ENCODE measurements at places on chromosomes 6 and 20.

GRCh38 chr6:24923885-24924401 lies 11.8 kb downstream of the RIPOR2 start:
- DNase-seq, result no peak

DNA sequence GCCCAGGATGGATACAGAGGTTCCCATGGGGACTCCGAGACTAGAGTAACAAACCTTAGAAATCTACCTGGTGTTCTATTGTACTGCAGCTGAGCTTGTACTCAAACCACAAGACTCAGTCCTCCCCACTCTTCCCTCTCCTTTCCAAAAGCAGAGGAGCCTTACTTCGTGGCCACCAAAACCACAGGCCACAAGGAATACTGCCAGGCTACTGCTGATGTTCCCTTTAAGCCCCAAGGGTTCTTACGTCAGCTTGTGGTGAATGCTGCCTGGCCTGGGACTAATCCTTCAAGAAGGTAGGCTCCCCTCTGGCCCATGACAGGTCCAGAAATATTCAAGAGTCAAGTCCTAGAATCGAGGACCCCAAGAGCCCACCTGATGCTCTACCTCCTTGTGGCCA lies 10.5 kb upstream of the DEFB128 start:
- no peak for DNase-seq

DNA sequence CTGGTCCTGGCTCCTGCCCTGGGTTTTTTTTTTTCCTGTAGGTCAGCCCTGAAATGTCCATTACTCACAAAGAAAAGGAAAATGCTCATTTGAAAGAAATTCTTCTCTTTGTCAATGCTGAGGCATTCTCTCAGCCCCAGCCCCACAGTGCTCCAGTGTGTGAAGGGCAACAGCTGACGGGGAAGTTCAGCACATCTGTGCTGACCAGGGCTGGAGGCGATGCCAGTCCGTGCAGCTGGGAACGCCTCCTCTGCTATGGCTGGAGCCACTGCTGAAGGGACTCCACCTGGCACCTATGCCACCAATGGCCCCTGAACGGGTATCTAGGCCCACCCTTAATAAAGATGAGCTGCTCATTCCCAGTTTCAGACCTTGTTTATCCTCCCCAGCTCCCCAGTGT lies 71.9 kb upstream of the SLCO4A1 start:
- DNase-seq, result no peak

DNA sequence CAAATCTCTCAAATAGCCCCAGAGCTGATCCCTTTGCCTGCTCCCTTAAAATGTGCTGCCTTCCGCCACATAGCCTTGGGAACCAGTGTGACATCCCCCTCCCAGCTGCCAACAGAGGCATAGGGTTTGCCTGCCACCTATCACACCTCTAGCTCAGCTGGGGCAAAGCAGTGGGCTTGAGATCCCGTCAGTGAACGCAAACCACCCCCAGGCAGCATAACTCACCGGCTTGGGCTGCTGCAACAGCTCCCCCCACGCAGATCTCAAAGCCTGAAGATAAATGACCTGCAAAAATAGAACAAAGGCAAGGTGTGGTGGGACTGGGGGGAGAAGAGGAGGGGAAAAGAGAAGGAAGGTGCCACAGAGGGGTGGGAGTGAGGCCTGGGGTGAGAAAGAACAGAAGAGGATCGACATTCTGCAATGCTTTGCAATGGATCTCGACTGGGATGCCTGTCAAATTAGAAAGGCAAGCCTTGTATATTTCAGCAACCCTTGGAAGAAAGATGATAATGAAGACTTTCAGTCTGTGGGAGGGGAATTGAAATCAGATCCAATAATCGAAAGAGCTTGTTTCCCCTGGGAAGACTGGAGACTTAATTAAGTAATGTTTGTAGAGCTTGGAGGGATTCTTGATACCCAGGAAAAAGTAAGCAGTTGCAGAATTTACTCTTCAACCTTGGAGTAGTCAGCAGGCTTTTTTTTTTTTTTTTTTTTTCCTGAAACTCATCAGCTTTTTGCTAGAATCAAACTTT lies 1.3 kb downstream of the PDYN start:
- DNase-seq, result no peak

- DNase-seq, result no peak
Measured at GRCh38 chr6:163744256-163744925, 329.9 kb downstream of the QKI start.

DNA sequence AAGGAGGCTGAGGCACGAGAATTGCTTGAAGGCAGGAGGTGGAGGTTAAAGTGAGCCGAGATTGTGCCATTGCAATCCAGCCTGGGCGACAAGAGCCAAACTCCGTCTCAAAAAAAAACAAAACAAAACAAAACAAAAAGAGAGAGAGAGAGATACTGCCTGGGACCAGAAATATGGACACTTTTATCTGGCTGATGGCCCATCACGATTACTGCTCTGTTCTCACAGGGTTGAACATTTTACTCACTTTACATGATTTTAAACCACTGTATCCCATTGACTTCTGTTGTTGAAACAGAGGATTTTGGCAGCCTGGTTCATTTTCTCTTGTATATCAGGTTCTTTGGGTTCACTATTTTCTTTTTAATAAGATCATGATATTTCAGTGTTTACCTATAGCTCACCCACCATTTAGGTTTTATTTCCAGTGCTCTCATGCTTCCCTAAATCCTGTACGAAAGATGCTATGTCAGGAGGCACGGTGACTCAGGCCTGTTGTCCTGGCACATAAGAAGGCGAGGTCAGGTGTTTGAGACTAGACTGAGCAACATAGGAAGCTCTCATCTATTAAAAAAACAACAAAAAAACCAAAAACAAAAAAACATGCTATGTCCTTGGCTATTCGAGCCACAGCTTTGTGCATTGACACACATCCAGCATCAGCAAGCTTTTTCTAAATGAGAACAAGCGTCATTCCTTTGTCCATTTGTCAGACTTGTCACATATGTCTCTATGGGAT lies 34.5 kb upstream of the RREB1 start:
- no peak for DNase-seq

DNA sequence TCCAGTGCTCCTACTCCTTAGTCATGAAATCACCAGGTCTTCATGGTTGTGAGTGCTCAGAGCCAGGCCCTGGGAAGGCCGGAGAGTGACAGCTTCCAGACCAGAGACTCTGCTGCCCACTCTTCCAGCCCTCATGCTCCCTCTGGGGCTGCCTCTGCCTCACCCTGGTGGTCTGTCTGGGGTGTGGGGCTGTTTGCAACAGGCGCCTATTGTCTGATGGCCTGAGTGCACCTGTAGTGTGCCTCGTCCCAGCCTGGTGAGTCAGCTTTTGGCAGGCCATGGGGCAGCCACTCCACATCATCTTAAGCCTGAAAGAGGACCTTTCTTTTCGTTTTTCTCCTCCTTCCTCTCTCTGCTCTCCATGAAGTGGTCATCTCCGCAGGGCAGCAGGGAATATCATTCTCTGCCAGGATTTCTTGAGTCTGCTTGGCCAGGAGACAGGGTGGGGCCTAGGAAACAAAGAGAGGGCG lies 173.8 kb downstream of the VEGFA start:
- DNase-seq, result no peak

- no peak for DNase-seq
Measured at GRCh38 chr6:138597336-138597735, 98.0 kb upstream of the NHSL1 start.

- DNase-seq, result no peak
Measured at GRCh38 chr6:52728394-52728793, 34.9 kb downstream of the GSTA2 start.

GRCh38 chr6:124522335-124522734 lies 439.9 kb upstream of the RNF217 start:
- DNase-seq, result no peak

DNA sequence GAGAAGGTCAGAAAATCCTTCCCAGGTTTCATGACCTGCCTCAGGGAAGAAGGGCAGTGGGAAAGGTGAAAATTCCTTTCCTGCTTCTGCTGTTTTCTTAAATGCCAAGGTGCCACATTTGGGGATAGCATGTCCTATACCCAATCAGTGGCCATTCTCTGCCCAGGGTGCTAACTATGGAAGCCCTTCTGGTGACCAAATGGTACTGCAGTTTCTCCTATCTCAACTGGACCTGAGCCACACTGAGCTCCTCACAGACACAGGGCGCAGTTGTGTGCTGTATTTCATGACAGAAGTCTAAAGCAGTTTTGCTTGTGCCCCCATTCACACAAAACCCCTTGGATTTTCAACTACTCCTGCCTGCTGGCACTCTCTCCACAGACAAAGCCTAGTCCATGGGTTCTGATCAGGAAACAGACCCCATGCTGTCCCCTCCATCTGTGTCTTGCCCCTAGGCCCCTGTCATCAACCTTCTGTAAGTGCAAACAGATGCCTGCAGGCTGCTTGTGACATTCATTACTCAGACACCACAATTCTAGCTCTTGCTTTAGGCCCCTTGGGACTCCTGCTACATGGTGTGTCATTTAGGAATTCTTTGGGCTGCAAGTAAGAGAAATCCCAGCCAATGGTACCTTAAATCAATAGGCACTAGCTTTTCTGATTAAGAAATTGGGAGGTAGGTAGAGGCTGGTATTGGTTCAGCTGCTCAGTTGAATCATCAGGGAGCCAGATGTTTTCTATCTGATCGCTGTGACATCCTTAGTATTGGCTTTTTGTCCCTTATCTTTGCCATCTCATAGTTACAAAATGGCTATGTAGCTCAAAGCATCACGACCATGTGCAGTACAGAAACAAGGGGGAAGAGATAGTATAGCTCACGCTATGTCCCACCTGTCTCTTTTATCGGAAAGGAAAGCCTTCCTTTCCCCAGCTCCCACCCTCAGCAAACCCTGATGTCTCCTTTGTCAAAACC lies 147.8 kb downstream of the CD83 start:
- no peak for DNase-seq

- no peak for DNase-seq
Measured at GRCh38 chr6:112144145-112144926, 56.9 kb downstream of the FAM229B start.

DNA sequence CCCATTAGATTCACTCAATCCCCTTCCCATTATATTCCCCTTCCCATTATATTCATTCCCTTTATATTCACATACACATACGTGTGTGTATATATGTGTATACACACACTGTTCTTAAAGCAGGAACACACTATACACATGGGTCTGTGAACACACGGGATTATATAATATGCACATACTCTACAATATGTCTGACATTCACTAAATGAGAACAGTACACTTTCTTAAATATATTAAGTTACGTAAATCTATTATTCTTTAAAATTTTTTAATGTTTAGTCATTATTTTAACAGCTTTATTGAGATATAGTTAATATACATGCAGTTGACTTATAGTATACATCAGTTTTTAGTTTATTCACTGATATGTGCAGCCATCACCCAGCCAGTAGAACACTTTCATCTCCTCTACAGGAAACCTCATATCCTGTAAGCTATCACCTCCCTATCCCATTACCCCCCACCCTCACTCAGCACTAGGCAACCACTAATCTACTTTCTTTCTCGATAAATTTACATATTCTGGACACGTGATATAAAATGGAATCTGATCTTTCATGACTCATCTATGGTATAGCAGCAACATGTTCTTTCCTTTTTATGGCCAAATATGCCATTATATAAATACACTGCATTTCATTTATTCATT lies 13.9 kb upstream of the SUMO4 start:
- no peak for DNase-seq

DNA sequence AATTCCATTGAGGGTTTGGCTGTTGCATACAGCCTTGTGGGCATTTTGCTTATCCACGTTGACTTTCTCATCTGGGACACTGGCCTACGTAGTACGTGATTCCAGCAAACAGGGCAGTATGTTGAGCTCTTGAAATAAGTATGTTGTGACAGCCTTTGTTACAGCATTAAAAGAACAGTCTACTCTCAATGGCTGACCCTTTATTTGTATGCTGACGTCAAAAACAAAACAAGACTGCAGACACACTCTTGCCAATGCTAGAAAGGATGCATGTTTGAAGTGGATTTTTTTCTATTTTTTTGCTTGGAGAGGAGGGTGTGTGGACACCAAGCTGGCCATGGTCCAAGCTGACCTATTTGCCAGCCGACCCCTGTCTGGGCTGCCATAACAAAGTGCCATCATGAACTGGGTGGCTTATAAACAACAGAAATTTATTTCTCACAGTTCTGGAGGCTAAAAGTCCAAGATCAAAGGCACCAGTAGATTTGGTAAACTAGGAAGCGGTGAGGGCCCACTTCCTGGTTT lies 10.8 kb upstream of the SNHG17 start:
- DNase-seq, result no peak

- DNase-seq, result no peak
Measured at GRCh38 chr6:151585741-151586140, 91.9 kb downstream of the CCDC170 start.

GRCh38 chr6:76697585-76697984 lies 625.1 kb upstream of the IMPG1 start:
- DNase-seq, result no peak

DNA sequence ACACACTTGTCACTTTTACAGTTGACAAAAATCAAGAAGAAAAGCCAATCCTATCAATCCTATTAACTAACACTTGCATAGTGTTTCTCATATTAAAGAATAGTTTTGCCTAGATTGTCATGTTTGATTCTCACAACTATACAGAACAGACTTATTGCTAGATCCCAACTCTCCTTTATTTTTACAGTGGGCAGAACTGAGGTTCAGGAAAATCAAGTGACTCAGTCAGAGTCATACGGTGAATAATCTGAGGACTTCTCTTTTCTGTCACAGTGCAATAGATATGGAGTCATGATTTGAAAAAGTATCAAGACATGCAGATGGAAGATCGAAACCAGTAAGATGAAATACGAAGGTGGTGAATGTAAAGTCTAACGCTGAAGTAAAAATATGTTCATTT lies 195.1 kb upstream of the CITED2 start:
- DNase-seq, result no peak

- DNase-seq, result no peak
Measured at GRCh38 chr20:41174373-41174772, 37.0 kb downstream of the PLCG1 start.

DNA sequence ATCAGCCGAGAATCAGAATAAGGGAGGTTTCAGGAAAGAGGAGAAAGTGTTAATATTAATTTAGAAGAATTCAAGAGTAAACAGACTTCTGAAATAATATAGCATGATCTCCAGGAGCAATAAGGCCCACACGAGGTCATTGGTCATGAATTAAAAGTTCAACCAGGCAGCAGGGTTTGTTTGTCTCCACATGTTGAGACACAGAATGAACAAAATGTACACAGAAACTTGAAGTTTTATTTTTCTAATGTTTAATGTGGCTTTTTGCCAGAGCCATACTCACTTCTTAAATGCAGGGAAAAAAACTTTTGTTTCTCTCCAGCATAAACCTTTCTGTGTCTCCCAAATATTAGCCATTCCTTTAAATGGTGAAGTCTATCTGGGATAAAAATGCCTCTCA lies 504.5 kb downstream of the HDGFL1 start:
- no peak for DNase-seq

- no peak for DNase-seq
Measured at GRCh38 chr6:159996626-159997497, 28.0 kb downstream of the IGF2R start.

DNA sequence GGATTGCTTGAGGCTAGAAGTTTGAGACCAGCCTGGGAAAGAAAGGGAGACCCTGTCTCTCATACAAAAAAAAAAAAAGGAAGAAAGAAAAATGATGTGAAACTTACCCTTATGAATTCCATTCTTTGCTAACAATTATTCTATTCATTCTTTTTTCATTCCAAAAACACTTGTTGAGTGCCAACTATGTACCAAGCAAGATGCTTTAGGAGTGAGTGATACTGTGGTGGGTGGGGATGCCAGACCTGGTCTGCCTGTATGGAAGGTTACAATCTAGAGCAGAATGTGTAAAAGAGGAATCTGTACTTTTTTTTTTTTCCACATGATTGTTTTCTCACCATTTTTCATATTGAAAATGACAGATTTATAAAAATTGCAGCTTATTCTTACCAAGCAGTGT lies 73.8 kb upstream of the TULP1 start:
- DNase-seq, result no peak

GRCh38 chr20:37343994-37344355 lies 2.0 kb upstream of the SRC start:
- DNase-seq, result no peak

GRCh38 chr6:105757512-105758200 lies 328.5 kb upstream of the PRDM1 start:
- peak; percentile 14 for DNase-seq

Measured in NCI-H1417 treated with DMSO at 0.1 percent for 48 hours (cell line).